RWPE1 (cell line): ENCODE measurements at places on chromosomes 6 and 20.

- no peak for DNase-seq
These were observed 72.8 kb upstream of the RALGAPA2 start for GRCh38 chr20:20785226-20785625.

DNA sequence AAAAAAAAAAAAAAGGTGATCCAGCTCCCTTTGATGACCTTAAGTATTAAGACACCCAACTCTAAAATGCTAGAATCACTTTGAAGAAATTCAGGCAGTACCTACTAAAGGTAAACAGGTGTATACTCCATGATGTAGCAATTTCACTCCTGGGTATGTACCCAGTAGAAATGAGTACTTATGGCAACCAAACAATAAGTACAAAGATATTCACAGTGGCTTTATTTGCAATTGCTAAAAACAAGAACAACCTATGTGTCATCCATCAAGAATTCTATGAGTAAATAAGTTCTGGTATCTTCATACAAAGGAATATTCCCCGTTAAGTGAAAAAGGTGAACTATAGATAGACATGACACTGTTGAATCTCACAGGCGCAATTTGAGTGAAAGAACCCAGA is 29.4 kb downstream of the MDGA1 start:
- DNase-seq, result peak; percentile 29

DNA sequence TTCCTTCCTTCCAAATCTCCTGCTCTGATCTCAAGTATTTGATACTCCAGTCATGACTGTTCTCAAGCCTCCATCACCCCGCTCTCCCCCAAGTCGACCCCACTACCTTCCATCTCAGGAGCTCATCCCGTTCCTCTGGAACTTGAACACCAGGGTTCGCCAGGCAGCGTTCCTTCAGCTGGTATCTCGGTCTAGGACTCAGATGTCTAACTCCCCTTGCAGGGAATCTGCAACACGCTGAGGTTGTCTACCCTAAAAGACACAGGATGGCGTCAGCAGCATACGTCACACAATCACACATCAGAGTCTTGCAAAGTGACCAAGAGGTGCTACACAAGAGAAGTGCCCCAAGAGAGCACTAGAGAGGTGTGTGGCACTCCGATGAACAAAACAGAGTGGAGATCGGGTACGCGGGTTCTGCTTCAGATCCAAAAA is 706 bp downstream of the ZNF184 start:
- DNase-seq, result peak; percentile 46

- no peak for DNase-seq
These were observed 266.0 kb downstream of the CD83 start for GRCh38 chr6:14383393-14384174.

- DNase-seq, result no peak
These were observed 260.3 kb downstream of the TAF4 start for GRCh38 chr20:61805365-61805764.

DNA sequence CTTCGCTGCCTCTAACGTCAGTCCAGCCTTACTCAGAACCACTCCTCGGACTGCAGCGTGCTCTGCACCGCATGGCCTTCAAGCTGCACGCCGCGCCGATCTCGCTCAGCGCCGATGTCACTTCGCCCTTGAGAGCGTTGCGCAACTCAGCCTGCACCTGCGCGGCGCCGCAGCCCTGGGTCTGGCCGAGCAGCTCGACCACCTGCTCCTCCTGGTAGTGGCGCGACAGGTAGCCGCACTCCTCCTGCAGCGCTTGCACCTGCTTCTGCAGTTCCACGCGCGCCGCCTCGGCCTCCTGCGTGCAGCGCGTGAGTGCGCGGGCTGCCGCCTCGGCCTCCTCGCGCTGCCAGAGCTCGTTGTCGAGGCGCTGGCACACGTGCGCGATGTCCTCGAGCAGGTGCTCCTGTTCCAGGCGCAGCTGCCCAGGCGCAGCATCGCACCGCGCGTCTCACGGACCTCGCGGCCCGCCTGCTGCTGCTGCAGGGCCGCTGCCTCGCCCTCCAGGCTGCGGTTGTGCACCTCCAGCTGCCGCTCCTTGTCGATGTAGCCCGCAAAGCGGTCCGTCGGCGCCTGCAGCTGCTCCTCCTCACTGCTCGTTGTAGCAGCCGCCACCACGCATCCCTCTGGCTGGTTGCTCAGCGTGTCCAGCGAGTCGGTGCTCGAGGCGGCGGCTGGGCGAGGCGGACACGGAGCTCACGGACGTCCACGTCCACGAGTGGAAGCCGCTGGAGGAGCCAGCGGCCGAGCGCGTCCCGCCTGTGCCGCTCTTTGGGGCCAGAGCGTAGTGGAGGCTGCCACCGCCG is 380.6 kb upstream of the CHD6 start:
- DNase-seq, result no peak
